ENCODE measurements at places on chromosomes 5 and 9.

DNA sequence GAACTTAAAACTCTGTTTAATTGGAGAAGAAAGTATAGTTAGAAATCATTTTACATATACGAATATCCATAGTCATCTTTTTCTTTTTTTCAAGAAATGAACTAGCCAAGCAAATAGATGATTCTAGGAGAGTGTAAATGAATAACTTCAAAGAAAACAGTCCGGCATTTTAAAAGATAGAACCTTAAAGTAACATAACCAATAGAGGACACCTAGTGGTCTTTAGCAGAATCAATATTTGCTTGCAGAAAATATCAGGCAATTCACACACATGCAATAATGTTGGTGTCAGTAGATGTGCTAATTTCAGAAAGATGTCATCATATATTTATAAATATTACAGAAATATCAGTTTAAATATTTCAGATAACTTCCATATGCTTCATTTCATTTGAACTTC lies 57.1 kb downstream of the HCN1 start:
- peak; percentile 8 for DNase-seq

DNA sequence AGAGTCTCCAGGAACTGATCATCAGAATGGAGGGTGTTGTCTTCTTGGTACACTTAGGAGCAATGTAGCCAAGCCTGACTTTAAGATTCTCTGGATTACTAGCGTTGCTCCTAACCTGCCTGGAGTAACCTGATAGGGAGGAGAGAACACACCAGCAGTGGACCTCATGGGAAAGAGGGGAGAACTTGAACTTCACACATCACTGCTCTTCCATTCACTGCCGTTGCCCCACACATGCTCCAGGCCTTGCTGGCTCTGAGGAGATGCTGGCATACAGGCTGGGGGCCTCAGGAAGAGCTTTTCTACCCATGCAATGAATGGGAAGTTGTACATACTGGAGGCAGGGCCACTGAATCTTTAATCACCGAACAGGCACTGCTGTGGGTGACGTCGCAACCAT lies 60.3 kb upstream of the ADAMTS16 start:
- DNase-seq, result no peak

DNA sequence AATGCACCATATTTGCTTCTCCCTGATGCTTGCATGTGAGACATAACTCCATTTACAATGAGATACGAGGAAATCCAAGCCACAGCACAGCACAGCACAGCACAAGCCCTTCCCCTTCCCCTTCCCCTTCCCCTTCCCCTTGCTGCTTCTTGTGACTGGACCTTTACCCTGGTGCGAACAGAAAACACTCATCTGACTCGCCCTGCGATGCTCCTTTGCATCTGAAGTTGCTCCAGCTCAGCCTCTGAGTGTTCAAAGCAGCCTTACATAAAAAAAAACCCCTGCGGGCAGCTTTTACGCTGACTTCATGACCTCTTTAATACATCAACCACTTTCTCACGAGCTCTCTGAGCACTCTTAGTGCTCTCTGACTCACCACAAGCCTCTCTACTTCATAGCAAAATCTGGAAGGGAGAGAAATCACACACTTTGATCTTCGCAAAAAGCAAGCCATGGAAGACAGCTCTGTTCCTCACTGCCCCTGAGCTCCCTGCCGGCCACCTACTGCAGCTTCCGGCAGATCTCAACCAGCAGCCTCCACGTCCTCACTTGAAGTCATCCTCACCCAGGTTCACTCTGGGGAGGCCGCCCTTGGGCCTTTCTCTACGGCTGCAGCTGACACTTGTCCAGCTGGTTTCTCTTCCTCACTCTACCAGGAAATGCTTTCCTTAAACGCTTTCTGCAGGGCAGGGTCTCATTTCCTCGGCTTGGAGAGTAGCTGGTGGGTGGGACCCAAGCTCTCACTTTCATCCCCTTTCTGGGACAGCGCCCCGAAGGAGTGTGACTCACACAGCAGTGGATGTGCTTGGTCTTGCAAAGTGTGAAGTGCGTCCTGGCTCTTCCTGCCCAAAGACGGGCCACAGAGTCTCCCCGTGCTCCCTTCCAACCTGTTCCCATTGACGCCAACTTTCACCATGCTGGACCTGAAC lies 5.3 kb downstream of the SLC34A1 start:
- peak; percentile 78 for DNase-seq

- no peak for DNase-seq
Measured at GRCh38 chr9:4119778-4120554, 179.9 kb downstream of the GLIS3 start.

DNA sequence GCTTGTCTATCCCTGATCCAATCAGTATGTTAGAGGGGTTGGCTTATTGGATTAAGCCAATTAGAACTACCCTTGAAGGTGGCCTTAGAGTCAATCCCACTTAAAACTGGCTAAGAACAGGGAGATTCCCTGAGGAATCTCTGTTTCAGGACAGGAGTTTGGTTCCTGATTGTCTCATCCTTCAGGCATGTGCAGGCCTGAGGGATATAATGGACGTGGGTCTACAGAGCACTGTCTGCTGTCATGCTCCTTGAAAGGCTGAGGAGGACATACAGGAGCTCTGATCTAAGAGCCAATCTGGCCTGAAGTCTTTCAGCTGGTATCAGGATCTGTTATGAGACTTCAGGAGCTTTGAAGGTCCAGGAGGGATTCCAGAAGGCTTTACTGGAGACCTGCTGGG lies 36.2 kb upstream of the PRXL2C start:
- DNase-seq, result no peak

- DNase-seq, result no peak
Measured at GRCh38 chr9:68887232-68887631, 126.7 kb downstream of the PRKACG start.

DNA sequence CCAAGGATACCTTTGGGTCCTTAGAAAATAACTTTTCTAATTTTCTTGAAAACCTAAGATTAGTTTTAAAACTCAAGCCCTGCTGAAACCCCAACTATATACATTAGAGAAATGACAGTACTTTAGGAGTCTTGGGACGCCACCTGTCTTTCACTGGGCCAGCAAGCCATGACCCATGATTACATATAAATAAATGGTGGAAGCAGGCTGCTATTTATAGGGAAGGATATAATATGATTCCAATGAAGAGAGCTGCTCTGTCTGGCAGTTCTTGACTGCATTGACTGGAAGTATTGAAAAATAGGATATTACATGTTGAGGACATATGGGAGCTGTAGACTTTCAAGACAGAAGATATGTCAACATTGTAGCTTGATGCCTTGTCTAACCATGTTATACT lies 7.3 kb downstream of the JMY start:
- no peak for DNase-seq

GRCh38 chr9:13963005-13963653 lies 350.8 kb downstream of the NFIB start:
- no peak for DNase-seq

GRCh38 chr9:129713402-129713679 lies 39.5 kb downstream of the PTGES start:
- no peak for DNase-seq

DNA sequence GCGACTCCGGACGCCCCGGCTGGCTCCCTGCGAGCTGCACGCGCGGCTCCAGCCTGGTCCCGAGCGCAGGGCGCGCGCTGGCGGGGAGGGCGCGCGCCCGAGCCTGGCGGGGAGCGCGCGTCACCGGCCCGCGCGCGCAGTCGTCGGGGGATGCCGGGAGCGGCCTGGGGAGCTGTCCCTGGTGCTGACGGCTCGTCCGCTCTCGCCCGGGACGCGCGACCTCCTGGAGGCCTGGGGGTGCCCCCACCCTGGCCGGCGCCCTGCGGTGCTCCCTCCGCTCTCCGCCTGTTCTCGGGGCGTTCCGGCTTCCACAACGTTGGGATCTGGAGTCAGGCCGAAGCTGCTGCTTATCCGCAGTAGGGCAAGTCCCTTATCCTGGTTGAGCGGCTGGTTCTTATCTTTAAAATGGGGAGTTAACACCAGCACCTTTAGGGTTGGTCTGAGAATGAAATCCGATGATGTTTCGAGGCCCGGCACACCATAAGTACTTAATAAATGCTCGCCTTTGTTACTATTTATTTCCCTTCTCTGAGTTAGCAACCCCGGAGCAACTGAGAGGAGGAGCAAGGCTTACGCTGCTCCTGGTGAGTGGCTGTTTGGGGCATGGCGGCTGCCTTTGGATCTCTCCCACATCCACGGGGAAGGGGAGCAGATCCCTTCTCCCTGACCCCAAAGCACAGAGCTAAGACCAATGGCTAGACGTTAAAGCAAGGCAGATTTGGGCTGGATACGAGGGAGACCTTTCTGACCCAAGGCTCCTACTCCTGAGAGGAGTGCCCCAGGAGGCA lies at the start of gene FAM163B:
TSS of gene FAM163B (minus strand) at position 79 of the 788 bp plus-strand sequence. CDS start 29,166 bp downstream, outside the sequence.
- DNase-seq, result no peak

DNA sequence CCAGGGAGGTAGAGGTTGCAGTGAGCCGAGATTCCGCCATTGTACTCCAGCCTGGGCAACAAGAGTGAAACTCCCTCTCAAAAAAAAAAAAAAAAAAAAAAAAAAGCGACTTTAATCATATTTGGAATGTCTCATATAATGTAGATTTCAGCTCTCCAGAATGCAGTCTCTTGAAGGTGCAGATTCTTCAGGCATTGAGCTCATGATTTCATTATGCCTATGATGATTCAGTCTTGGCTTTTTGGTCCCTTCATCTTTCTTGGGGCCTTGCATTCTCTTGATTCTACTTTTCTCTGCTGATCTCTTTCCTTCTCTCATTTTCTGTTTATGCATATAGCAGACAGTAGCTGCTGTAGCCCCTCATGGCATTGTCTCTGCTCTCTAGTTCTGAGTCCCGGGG lies 22.9 kb downstream of the KDM4C start:
- no peak for DNase-seq

DNA sequence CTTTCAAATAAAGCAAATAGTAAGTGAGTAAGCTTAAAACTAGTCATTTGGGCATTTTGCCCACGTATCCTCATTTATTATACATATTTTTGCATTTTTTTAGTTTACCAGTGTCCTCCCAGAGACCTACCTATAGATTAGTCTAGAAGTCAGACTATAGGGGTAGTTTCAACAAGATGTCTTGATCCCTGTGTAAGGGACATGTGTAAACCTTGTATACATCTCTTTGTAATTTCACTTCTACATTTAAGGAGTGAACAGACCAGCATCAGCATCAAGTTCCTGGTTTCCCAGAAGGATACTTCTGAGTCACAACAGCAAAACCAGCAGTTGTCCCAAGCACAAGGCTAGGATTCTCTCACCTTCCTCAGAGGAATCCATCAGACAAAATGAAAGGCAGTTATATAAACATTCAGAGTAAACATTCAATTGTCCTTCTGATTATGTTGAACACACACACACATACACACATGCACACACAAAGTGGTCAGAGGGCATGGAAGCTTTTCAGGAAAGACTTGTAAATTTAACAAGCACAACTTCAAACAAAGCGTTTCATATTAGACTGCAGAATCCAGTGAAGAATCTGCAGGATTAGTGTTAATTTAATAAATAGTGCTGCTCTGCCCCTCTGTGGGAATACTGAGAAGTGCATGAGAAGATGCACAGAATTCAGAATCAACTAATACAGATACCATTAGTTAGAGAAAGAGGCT lies 55.4 kb downstream of the HINT1 start:
- peak; percentile 37 for DNase-seq

GRCh38 chr5:100838048-100838473 lies 65.0 kb downstream of the ST8SIA4 start:
- DNase-seq, result no peak

DNA sequence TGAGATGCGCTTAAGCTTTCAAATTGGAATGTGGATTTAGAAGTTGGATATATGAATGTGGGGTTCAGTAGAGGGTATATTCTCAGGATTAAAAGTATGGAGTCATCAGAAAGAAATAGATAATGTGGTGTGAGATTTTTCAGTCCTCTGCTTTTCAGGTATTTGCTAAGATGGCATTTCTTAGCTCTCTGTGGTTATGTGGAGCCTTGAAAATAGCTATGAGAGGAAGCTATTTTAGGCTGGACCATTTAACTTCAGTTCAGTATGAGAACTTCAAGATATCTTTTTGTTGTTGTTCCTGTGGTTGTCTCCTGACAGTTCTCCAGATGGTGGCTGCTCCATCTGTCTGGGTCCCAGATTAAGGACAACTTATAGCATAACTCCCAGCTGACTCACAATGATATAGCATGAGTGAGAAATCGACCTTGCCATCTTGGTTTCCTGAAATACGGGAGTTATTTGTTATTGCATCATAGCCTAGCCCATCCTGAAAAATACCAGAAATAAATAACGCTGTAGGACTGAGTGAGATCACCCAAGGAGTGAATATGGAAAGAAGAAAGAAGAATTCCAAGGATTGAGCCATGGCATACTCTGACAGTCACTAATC lies 461.5 kb downstream of the ANXA1 start:
- no peak for DNase-seq

GRCh38 chr5:101977729-101978345 lies 318.2 kb downstream of the SLCO4C1 start:
- peak; percentile 60 for DNase-seq

DNA sequence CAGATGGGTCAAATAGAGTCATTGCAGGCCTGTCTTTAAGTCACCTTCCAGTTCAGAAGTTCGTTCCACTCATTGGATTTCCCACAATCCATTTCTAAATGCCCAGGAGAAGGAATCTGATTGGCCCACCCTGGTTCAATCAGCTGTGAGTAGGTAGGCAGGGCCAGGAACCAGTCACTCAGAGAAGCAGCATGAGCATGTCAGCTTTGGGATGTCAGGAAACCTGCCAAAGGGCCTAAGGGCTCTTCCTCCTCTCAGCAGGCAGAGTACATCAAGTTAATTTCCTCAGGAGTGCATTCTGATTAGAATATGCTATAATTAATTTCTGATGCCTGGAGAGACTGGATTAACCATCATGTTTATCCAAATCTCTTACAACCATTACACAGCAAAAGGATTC lies 412.9 kb upstream of the CCNH start:
- no peak for DNase-seq

DNA sequence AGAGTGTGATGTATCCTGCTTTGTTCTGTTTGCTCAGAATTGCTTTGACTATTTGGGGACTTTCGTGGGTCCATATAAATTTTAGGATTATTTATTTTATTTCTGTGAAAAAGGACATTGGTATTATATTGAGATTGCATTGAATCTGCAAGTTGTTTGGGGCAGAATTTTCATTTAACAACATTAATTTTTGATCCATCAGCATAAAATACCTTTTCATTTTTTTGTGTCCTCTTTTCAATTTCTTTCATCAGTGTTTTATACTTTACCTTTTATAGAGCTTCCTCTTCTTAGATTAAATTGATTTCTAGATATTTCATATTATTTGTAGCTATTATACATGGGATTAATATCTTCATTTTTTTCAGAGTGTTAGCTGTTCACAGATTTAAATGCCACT lies 40.8 kb upstream of the FBXL7 start:
- DNase-seq, result no peak

GRCh38 chr9:26789959-26790358 lies 102.6 kb downstream of the CAAP1 start:
- no peak for DNase-seq

- no peak for DNase-seq
Measured at GRCh38 chr5:57033103-57033502, 81.2 kb upstream of the MIER3 start.

DNA sequence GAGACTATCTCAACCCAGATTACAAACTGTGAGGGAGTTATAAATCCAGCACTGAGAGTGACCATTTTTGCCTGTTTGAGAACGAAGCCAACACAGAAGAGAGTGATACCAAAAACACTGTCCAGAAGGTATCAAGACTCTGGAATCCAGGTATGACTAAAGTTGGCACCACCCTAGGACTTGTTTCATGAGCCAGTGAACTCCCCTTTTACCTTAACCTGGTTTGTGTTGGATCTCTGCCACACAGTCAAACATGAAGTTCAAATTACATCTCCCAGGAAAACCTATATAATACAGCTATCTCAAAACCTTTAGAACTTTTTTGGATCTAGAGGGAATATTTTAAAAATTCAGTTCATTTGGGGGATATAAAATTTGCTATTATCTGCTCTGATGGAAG lies 11.4 kb downstream of the ZBTB5 start:
- no peak for DNase-seq
